Mesothelial cell of epicardium (in vitro differentiated cells): ENCODE measurements at places on chromosomes 4 and X.

DNA sequence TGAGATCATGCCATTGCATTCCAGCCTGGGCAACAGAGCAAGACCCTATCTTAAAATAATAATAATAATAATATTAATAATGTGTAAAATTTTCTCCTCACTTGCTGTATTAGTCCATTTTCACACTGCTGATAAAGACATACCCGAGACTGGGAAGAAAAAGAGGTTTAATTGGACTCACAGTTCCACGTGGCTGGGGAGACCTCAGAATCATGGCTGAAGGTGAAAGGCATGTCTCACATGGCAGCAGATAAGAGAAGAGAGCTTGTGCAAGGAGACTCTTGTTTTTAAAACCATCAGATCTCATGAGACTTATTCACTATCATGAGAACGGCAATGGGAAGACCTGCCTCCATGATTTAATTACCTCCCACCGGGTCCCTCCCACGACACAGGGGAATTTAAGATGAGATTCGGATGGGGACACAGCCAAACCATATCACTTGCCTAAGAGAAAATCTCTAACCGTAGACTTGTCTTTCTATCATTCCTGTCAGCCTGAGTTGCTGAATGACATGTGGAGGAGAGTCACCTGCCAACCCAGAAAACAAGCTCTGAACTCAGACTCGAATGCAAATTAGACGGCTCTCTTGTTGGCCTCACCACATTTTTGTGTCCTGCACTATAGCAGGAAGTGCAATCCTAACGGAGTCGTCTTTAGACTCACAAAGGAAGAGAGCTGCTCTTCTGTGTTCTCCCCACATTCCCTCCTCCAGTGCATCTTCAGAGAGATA, 51.9 kb upstream of the DCTD start:
- no peak overlapping the region for H3K27ac ChIP-seq
- no peak overlapping the region for H3K4me3 ChIP-seq
- DNase-seq, result no peak
- no peaks in the 10 kb centered on the region for H3K36me3 ChIP-seq
- peaks cover 6% of the 10 kb centered on the region for H3K4me1 ChIP-seq

GRCh38 chrX:12767856-12768255, 23.4 kb upstream of the PRPS2 start:
- H3K36me3 ChIP-seq, result no peaks in the 10 kb centered on the region
- H3K4me3 ChIP-seq, result no peak overlapping the region
- H3K4me1 ChIP-seq, result peaks cover 4% of the 10 kb centered on the region
- H3K27ac ChIP-seq, result no peak overlapping the region

GRCh38 chrX:31271615-31272471, 200.0 kb upstream of the FTHL17 start:
- H3K27me3 ChIP-seq, result no peaks in the 10 kb centered on the region
- no peak for DNase-seq
- no peak overlapping the region for H3K4me3 ChIP-seq
- peak overlapping the region; percentile 43 for H3K27ac ChIP-seq
- H3K4me1 ChIP-seq, result peaks cover 18% of the 10 kb centered on the region

DNA sequence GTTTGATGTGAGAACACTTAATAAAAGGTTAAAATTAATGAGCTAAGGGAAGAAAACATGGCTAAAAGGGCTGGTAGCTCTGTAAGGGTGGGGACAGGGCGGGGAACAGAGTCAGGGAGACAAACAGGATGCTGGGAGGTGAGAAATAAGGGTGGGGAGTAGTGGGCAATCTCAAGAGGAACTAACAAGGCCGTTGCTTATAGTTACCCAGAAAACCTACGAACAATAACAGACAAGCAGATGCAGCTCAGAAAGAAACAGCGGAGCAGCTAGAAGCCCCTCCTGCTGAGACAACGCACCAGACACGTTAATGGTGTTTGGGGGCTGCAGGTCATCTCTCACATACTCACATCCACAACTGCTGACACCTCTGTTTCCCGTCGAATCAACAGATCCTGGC, 9.7 kb upstream of the KLF3 start:
- peaks cover 1% of the 10 kb centered on the region for H3K4me1 ChIP-seq
- no peak overlapping the region for H3K4me3 ChIP-seq
- no peak for DNase-seq
- no peaks in the 10 kb centered on the region for H3K27me3 ChIP-seq

- no peaks in the 10 kb centered on the region for H3K4me1 ChIP-seq
- no peak overlapping the region for H3K4me3 ChIP-seq
- no peaks in the 10 kb centered on the region for H3K27me3 ChIP-seq
- no peak for DNase-seq
Measured at GRCh38 chrX:77595848-77596247, 148.7 kb downstream of the FGF16 start.

GRCh38 chrX:96181605-96182004, 503.0 kb upstream of the DIAPH2 start:
- DNase-seq, result no peak
- H3K4me1 ChIP-seq, result peaks cover 5% of the 10 kb centered on the region
- no peaks in the 10 kb centered on the region for H3K27me3 ChIP-seq
- no peaks in the 10 kb centered on the region for H3K36me3 ChIP-seq
- no peak overlapping the region for H3K4me3 ChIP-seq

- H3K4me3 ChIP-seq, result no peak overlapping the region
- no peaks in the 10 kb centered on the region for H3K4me1 ChIP-seq
- DNase-seq, result no peak
- peaks cover 18% of the 10 kb centered on the region for H3K27me3 ChIP-seq
- H3K36me3 ChIP-seq, result no peaks in the 10 kb centered on the region
- no peak overlapping the region for H3K27ac ChIP-seq
Measured at GRCh38 chr4:176741253-176741652, 51.5 kb downstream of the VEGFC start.

- H3K4me1 ChIP-seq, result no peaks in the 10 kb centered on the region
- H3K27me3 ChIP-seq, result no peaks in the 10 kb centered on the region
- no peak for DNase-seq
Measured at GRCh38 chrX:57294961-57295360, 8.5 kb downstream of the FAAH2 start.

- DNase-seq, result no peak
- no peaks in the 10 kb centered on the region for H3K4me1 ChIP-seq
- H3K36me3 ChIP-seq, result no peaks in the 10 kb centered on the region
- H3K27me3 ChIP-seq, result no peaks in the 10 kb centered on the region
- no peak overlapping the region for H3K4me3 ChIP-seq
Measured at GRCh38 chr4:57639561-57640382, 529.6 kb upstream of the IGFBP7 start.

DNA sequence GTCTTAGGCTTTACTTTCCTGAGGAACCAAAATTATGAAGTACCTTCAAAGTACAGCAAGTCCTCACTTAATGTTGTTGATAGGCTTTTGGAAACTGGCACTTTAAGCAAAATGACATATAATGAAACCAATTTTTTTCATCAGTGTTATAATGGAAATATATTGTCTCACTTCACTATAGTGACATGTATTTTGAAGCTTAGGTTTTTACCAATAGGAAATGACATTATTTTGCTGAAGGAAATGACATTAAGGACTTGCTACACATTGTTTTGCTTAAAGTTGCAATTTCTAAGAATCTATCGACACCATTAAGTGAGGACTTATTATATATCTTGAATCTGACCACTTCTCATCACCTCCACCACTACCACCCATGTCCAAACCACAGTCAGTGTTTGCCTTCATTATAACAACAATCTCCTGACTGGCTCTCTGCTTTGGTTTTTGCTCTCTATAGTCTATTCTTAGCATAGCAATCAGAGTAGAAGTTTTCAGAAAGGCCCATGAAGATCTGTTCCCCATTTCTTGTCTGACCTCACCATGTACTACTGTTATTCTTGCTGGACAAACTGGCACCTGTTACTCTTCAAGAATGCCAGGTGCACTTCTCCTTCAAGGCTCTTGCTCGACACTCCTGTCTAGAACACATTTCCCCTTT, 311.2 kb downstream of the BMPR1B start:
- peaks cover 10% of the 10 kb centered on the region for H3K27me3 ChIP-seq
- H3K27ac ChIP-seq, result no peak overlapping the region
- no peaks in the 10 kb centered on the region for H3K36me3 ChIP-seq
- no peak for DNase-seq
- H3K4me3 ChIP-seq, result no peak overlapping the region
- peaks cover 6% of the 10 kb centered on the region for H3K4me1 ChIP-seq

GRCh38 chr4:60089546-60090273, 1110.4 kb upstream of the ADGRL3 start:
- H3K4me3 ChIP-seq, result no peak overlapping the region
- no peaks in the 10 kb centered on the region for H3K4me1 ChIP-seq
- no peak overlapping the region for H3K27ac ChIP-seq
- DNase-seq, result no peak
- H3K36me3 ChIP-seq, result no peaks in the 10 kb centered on the region

DNA sequence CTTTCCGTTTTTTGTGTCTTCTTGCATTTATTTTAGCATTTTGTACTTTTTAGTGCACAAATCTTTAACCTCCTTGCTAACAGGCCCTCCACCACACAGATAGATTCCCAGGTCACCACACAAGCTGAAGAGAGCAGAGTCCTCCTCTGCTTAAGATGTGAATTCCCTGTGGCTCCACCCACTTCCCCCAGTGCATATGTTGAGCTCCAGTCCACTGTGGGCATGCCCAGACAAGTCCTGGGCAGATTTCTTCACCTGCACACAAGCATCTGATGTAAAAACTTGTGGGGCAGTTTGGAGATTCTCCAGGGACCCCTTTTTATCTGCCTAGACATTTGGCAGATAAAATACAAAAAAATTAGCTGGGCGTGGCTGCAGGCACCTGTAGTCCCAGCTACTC, 19.8 kb upstream of the PASD1 start:
- no peak overlapping the region for H3K27ac ChIP-seq
- H3K36me3 ChIP-seq, result no peaks in the 10 kb centered on the region

GRCh38 chr4:2333916-2334644, 72.2 kb upstream of the MXD4 start:
- no peak overlapping the region for H3K27ac ChIP-seq
- H3K4me1 ChIP-seq, result peaks cover 9% of the 10 kb centered on the region
- DNase-seq, result peak; percentile 36
- no peaks in the 10 kb centered on the region for H3K36me3 ChIP-seq
- H3K4me3 ChIP-seq, result no peak overlapping the region
- H3K27me3 ChIP-seq, result peaks cover 11% of the 10 kb centered on the region

DNA sequence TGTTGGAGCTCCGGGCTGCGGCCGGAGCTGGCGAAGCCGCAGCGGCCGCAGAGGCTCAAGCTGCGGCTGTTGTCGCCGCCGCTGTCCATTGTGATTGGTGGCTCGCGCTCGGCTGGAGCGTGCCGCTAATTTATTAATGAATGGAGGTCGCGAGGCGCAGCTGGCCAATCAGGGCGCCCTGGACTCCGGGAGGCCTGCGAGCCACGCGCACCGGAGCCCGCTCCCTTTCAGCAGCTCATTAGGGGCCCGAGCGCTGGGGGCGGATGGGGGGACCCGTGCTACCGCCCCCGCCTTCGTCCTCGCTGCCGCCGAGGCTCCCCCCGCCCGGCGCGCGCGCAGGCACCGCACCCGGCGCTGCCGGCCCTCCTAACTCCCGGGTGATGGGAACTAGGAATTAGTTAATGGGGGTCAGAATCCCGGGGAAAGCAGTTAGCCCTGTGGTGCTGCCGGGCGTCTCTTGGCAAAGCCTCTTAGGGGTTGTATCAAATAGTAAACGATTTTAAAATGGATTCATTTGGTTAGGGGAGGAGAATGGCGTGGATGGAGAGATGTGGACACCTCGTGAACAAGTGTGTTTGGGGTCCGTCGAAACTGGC, 589 bp upstream of the NEUROG2 start:
- no peak overlapping the region for H3K27ac ChIP-seq
- H3K4me3 ChIP-seq, result peak overlapping the region; percentile 76
- peaks cover 26% of the 10 kb centered on the region for H3K4me1 ChIP-seq
- H3K27me3 ChIP-seq, result peaks cover 97% of the 10 kb centered on the region

DNA sequence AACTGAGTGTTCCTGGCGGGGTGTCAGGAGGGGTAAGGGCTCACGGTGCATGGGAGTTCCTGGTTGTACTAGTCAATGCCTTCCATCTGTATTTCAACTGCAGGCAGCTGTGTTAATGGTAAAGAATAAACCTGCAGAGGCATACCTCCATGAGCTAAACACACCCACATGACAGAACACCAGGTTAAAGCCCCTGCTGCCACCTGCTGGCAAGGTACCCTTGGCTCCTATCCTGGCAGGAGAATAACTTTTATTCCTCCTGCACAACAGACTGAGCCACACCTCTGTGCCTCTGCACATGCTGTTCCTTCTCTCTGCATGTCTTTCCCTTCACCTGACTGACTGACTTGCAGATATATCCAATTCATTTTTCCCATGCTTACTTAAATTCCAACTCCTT, 11.1 kb downstream of the ITIH6 start:
- H3K27me3 ChIP-seq, result no peaks in the 10 kb centered on the region
- H3K36me3 ChIP-seq, result no peaks in the 10 kb centered on the region
- H3K27ac ChIP-seq, result no peak overlapping the region
- no peaks in the 10 kb centered on the region for H3K4me1 ChIP-seq
- DNase-seq, result no peak
- no peak overlapping the region for H3K4me3 ChIP-seq

- H3K27ac ChIP-seq, result no peak overlapping the region
- no peaks in the 10 kb centered on the region for H3K27me3 ChIP-seq
- no peaks in the 10 kb centered on the region for H3K4me1 ChIP-seq
- peaks cover 47% of the 10 kb centered on the region for H3K36me3 ChIP-seq
- no peak for DNase-seq
- H3K4me3 ChIP-seq, result no peak overlapping the region
Measured at GRCh38 chrX:74259885-74260491, 44.0 kb upstream of the ZCCHC13 start.

DNA sequence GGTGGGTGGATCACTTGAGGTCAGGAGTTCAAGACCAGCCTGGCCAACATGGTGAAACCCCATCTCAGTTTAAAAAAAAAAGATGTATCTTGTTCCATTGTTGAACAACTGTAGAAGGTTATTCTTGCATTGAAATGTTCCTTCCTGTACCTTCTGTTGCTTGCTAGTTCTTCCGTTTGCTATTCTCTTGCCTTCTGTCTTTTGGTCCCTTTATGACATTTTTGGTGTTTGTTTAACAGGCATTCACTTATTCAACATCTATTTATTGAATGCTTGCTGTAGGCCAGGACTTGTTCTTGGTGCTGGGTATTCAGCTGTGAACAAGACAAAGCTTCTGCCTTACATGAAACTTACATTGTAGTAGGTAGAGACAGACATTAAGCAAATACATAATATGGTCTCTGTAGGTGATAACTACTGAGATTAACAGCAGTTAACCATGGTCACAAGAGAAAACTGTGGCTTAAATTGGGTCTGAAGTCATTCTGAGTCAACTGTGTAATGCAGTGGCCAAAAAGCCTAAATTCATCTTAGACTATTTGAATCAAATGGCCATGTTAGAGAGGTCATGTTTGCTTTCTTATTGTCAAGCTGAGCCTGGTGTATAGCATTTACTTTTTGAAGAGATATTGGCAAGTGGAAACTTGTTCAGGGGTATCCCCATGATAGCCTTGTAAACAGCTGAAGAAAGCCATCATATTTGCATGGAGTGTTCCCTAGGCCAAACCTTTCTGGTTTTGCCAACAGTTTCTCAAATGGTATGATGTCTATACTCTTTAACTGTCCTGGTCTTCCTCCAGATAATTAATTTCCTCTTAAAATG, 35.6 kb downstream of the GAB1 start:
- peaks cover 27% of the 10 kb centered on the region for H3K4me1 ChIP-seq
- H3K27me3 ChIP-seq, result no peaks in the 10 kb centered on the region
- no peak for DNase-seq
- H3K4me3 ChIP-seq, result no peak overlapping the region
- H3K36me3 ChIP-seq, result peaks cover 7% of the 10 kb centered on the region
- no peak overlapping the region for H3K27ac ChIP-seq
